ENCODE measurements at places on chromosomes 7 and 10.

- DNase-seq = no peak
Observed at GRCh38 chr7:40544871-40545303, 410.1 kb downstream of the SUGCT start.

- no peak for DNase-seq
Observed at GRCh38 chr7:81573128-81573527, 196.7 kb downstream of the HGF start.

GRCh38 chr10:110350812-110351211 is 46.1 kb upstream of the SMNDC1 start:
- DNase-seq = no peak

GRCh38 chr7:68484731-68485130 is 1113.5 kb upstream of the AUTS2 start:
- DNase-seq = no peak

DNA sequence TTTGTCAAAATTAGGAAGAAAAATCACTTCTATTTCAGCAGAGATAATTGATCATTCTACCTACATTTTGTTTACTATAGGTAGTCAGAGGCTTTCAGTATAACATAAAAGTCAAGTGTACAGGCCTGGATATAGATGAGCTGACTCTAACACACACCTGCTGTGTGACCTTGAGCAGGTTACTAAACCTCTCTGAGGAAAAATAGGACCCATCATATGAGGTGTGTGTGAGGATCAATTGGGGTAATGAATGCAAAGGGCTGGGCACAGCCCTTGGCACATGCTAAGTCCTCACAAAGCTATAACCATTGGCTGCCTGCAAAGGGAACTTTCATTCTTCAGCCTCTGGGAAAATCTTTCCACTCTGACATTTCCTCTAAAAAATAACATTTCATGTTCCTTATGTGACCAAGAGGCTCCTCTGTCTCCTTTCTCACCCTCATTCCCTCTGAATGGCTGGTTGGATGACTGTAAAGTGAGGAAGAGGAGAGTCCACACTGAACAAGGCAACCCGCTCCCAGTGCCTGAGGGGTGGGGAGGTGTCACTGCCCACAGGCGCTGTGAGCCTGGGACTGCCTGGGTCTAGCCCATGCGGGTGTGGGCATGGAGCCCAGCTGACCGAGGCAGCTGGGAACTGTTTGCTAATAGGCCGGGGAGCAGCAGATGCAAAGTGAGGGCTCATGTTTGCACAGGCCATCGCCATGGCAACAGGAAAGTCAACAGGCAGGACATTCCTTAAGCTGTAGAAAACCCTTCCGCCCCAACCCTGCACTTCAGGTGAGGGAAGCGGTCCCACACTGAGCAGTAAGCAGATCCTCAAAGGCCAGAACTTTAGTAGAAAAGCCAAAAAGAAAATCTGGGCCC is 36.8 kb downstream of the MYOF start:
- peak; percentile 60 for DNase-seq

DNA sequence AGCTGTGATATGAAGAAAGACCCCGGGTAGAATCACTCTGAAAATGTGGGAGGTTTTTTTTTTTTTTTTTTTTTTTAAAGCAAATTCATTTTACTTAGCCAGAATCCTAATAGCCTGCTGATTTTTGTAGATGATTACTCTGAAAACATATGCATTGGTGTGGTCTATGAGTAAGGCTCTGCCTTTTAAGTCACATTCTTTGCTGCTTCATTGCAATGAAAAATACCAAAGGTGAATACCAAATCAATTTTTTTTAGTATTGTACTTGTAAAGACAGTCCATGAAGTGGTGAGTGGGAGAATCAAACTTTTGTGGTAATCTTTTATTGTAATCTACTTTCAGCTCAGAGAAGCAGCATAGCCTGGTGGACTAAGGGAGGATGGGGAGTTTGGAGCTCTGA is 130.3 kb downstream of the SDK1 start:
- DNase-seq = no peak

DNA sequence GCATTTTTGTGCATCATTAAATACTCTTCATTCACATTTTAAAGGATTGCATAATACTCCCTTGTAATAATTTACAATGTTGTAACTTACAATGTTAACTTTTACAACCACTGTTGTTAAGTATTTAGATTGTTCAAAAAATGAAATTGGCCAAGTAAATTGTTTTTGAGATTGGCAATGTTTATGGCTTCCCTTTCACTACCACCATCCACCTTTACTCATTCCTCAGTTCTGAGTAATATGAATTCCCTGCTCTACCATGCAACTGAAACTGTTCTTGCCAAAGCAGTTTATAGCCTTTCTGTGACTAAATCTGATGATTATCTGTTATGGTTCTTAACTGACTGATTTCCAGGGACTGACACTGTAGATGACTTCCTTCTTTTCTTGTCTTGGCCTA is 80.5 kb upstream of the TMEM106B start:
- no peak for DNase-seq

DNA sequence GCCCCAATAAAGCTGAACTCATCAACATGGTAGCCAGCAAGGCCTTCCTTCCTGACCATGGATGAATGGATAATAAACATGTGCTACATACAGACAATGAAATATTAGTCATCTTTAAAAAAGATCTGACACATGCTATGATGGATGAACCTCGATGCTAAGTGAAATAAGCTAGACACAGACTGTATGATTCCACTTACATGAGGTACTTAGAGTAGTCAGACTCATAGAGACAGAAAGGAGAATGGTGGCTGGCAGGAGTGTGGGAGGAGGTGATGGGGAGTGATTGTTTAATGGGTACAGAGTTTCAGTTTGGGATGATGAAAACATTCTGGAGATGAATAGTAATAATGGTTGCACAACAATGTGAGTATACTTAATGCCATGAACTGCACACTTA is 114.1 kb upstream of the SORCS3 start:
- DNase-seq = no peak

DNA sequence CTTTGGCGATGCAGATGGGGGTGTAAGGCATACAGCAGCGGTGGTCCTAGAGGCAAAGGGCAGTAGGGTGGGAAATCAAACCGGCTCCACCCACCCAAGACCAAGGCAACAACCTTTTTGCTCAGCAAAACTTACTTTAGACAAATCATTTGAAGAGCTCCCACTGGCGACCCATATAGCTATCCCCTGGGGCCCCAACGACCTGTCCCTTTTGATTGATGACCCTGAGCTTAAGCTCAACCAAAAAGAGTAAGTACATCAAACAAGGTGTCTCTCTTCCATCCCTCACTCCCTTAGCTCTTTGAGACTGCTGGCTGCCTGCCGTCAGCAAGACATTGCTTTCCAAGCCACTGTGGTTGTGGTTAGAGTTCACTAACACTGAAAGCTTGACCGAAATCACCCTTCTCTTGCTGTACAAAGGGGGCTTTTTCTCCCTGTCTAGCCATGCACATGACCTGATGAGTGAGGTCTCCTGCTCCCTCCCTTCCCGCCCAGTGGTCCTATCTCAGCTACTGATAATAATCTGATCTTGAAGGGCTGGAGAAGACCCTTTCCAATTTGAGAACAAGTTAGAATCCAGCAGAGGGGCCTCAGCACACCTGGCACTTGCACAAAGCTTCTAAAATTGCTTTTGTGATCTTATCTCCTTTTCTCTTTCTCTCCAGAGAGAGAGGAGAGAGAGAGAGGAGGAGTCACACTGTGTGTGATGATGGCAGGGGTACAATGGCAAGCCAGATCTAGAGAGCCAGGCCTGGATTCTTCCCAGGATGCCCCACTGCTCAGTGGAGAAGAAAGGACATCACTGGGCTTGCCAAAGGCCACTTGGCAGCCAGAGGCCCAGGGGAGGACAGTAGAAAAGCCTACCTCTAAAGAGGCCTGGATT is 42.2 kb downstream of the XPNPEP1 start:
- no peak for DNase-seq

GRCh38 chr7:91537260-91538152 is 273.3 kb downstream of the FZD1 start:
- DNase-seq = no peak

DNA sequence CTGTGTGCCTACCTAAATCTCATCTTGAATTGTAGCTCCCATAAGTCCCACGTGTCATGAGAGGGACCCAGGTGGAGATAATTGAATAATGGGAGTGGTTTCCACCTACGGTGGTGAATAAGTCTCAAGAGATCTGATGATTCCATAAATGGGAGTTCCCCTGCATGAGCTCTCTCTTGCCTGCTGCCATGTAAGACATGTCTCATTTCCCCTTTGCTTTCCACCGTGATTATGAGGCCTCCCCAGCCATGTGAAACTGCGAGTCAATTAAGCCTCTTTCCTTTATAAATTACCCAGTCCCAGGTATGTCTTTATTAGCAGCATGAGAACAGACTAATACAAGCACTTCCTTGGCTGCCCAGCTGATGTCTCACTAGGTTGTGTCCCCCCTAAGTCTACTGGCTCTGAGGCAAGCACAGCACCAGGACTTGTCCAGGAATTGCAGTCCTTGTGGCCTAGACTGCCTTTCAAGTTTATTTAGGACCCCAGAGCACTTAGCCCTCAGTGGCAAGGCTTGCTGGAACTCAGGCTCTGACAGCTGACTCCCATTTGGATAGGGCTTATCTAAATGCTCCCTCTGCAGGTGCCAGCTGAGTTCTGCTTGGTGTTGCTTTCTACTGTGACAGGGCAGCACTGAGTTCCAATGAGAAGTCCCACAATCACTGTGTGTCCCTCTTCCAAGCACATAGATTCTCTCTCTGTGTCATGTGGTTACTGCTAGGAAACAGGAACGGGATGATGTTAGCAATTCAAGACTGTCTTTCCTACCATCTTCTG is 59.0 kb upstream of the TAS2R16 start:
- no peak for DNase-seq

GRCh38 chr10:68318331-68319059 is 13.4 kb upstream of the HNRNPH3 start:
- DNase-seq = no peak

DNA sequence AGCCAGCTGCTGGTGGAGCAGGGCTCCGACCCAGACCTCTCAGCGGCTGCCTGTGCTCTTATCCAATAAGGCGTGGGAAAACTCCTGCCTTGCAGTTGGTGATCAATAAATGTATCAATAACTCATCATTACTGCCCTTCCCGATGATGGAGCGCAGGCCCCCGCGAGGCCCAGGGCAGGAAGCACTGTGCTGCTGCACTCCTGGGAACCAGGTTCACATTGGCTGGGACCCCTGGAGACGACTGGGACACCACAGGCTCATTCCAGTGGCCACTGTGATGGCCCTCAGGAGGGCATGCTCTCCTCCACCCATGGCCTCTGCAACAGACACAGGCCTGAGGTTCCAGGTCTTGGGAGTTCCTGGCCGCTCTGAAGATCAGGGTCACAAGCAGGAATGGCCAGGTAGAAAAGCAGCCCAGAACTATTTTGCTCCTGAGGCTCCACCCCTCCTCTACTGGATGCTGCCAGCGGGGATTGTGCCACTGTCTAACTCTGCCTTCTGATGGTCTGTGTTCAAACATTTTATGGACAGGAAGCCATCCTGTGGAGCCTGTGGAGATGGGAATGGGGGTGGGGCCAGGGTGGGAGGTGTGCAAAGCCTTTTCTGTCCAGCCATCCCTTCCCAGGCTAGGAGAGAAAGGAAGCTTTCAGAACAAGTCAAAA is 287.4 kb upstream of the ZMIZ1 start:
- DNase-seq = no peak

DNA sequence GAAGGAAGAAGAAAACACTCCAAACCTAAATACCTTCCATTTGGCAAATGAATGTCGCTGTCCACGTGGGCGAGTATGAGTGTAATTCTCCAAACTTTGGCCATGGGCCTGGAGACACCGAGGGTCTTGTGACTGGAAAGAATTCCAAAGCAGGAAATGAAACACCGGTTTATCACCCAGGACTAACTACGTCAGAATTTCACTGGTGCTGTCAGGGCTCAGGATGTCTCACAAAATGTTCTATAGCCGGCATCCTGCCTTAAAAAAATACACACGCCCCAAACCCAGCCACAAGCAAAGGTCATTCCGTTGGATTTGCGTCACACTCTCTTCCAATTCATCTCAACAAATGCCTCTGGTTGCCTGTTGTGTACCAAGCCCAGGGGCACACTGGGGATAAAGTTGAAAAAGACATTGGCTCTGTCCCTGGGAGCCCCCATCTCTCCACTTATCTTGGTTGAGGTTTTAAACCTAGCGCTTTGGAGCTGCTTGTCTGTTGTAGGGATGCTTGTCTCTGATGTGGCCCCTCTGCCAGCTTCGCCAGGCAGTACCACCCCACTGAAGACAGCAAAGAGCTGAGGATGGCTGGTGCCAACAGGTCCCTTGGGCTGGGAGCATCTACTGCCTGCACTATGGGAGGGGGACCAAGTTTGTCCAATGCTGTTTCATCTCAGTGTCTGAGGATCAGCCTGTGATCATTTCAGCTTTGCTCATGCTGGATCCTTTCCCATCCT is 31.2 kb downstream of the GSTO2 start:
- DNase-seq = no peak

DNA sequence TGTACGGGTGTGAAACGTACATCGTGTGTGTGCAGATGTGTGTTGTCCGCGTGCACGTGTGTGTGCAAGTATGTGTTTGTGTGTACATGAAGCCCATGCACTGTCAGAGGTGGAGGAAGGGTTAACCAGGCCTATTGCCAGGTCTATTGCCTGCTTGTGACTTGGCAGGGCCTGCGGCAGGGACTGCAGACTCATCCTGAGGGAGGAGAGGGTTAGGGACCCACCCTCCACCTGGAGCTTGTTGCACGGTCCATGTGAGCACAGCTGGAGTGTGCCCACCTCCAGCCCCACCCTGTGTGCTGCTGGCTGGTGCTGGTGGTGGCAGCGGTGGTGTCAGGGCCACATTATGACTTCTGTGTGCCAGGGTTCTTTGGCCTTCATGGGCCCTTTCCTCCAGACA is 7.1 kb upstream of the AQP1 start:
- no peak for DNase-seq

DNA sequence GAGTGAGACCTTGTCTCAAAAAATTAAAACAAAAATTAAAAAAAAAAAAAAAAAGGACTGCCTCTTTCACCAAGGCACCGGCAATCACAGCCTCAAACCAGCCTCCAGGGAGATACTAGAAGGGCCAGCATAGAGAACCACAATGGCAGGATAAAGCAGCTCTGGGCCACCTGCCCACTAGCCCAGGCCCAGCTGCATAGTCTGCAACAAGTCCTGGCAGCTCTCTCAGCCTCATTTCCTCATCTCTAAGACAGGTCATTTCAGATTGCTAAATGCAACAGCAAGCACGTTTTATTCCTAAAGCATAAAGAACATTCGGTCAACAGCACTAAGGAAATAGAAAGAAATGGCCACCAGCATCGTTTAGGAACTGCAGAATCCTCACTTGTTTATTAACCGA is 28.8 kb downstream of the XPNPEP1 start:
- DNase-seq = no peak

DNA sequence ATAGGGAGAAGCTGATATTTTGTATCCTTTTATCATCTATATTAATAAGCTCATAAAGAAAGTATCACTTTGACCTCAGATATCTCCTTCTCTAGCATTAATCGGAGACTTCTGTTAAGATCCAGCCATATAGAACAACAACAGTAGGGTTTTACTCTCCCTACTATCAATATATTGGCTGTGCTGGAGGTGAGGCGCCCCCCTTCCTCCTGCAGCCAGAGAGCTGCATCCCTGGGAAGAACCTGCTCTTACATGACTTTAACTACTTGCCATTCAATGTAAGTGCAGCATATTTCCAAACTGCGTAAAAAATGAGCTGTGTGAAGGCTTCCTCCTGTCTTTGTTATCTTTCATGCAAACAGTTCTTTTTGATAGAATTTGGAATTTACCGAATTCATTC is 247.8 kb downstream of the SDK1 start:
- DNase-seq = no peak

GRCh38 chr7:41744161-41744560 is 41.3 kb upstream of the INHBA start:
- no peak for DNase-seq

GRCh38 chr7:158543840-158544239 is 43.8 kb downstream of the PTPRN2 start:
- no peak for DNase-seq

- no peak for DNase-seq
Observed at GRCh38 chr10:44725404-44725803, 185.7 kb upstream of the TMEM72 start.

Data from DMS79 (cell line).